ENCODE measurements at places on chromosomes 6 and 20.

DNA sequence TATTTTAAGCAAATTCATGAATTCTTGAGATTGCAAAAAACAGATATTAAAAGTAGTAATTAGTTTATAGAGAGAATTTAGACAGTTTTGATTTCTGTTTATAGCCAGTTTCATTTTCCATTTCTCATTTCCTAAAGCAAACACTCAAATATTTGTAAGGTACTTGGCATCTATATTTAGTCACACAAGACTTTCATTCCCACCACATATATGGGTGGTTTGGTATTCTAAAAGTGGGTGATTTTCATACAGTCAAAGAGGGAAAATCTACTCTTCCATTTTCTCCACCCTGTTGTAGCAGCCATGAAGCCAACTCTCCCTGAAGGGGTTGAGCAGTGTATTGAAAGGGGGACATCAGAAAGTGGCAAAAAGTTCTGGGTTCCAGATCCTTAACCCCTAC lies 181.1 kb upstream of the SUPT3H start:
- no peak for DNase-seq

GRCh38 chr6:57265755-57266221 lies 43.7 kb upstream of the RAB23 start:
- no peak for DNase-seq

DNA sequence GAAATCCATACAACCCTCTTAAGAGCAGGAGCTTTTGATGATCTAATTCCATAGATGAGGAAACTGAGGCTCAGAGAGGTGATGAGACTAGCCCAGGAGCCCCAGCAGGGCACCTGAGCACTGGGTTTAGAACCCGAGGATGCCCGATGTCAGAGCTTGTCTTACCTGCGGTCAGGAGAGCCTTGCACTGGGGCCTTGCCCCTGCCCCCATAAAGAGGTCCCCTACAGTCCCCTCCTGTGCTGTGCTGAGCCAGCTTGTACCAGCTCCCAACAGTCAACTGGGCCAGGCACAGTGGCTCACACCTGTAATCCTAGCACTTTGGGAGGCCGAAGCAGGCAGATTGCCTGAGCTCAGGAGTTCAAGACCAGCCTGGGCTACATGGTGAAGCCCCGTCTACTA lies 58.6 kb downstream of the RIPOR3 start:
- DNase-seq = no peak

DNA sequence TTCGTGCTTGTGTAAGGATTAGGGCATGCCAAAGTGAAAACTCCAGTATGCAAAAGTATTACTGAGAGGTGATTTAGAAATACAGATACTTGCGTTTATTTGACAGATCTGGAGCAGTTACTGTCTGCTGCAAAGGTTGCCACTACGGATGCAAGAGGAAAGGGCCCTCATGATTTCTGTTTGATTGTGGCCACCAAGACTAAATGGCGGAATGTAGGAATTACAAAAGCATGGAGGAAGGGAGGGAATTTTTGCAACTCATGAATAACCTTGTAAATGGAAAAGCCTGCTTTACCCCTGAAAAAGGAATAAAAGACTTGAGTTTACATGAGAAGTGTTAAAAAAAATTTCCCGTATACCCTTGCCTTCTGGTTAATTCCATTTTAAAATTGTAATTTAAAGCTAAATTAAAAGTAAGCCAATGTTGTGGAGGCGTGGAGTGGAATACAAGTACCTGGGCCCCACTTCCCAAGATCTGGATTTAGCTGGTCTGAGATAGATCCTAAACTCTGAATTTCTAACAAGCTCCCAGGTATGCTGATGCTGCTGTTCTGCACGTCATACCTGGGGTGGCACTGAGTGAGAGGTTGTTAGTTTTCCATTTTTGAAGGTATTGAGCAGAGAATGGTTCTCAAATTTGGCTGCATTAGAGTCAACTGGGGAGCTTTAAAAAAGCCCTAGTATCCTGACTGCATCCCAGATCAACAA lies 56.6 kb upstream of the NKX2-2 start:
- no peak for DNase-seq

DNA sequence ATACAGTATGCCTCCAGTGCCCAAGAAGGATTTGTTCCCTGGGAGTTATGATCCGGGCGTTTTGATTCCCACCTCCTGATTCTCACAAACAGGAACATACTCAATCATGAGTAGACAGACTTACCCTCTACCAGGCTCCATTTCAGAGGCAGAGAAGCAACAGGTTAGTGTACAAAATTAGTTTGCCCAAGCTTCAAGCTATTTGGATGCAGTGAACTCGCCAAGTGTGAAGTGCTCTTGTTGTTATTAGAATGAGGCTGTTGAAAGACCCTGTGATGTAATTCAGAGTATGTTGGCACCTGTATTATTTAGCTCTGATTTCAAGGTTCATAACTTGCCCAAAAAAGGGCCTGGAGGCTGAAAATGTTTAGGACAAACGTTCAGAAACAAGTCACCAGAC lies 247.0 kb downstream of the PHACTR1 start:
- no peak for DNase-seq

GRCh38 chr6:148225871-148226270 lies 116.8 kb upstream of the SASH1 start:
- no peak for DNase-seq

- no peak for DNase-seq
Observed at GRCh38 chr6:119148098-119148824, 69.8 kb upstream of the FAM184A start.

DNA sequence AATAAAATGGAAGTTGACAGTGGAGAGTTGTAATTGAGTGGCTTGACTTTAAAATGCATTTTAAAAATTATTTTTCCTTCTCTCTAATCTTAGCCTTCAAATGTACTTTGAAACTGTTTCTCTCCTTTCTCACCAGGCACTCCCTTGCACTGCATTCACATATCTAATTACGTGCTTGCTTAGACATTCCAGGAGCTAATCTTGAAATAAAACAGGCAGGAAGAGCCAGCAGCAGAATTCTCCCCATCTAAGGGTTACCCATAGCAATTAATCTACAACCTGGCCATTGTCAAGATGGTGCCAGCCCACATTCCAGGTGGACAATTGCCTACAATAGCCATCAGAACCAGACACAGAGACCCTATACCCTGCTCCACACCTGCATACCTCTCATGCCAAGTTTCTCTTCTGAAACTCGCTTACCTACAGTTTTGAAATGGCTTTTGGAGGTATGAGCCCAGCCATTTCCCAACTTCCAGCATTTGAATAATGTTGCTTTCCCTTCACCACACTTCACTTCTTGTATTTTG lies 167.6 kb upstream of the GJE1 start:
- no peak for DNase-seq

DNA sequence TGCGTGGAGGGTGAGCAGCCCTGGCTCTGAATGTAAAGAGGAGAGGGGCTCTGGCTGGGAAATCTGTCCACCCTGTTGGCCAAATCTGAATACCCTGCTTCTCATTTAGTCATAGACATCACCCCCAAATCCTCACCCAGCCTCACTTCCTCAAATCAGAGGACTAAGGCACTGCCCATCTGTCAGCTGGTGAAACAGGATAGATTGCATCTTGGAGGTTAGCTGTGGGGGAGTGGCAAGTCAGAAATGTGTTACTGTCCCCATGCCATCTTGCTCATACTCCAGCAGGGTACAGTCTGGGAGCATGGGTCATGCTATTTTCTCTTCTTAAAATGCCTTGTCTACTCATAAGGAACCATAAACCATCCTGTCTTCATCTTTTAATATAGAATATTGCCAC lies 9.5 kb upstream of the DTNBP1 start:
- no peak for DNase-seq

- no peak for DNase-seq
Observed at GRCh38 chr6:37487591-37488380, 11.9 kb downstream of the CCDC167 start.

- no peak for DNase-seq
Observed at GRCh38 chr6:151452750-151453427, 963 bp upstream of the RMND1 start.

DNA sequence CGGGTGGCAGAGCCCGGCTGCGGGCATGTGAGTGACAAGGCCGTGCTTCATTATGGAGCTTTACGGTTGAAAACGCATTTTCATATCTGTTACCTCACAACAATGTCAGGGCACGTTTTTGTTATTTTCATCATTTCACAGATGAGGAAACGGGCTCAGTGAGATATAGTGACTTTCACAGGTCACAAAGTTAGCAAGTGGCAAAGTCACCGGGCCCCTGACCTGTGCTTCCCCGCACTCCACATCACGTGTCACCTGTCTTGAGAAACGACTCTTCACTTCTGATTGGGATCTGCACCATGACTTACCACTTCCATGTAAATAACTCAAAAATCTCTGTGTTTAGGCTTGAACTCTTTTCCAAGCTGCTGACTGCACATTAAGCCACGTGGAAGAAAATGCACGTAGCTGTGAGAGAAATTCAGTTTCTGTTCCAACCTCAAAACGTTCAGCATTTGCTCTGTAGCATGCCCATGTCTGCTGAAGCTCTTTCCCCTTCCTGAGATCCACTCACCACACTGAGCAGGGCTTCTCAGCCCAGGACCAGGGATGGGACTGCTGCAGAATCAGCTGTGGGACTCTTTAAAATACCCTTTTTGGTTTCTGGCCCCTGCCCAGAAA lies 107.2 kb downstream of the ARMC2 start:
- DNase-seq = no peak

GRCh38 chr20:24382331-24382730 lies 87.1 kb upstream of the SYNDIG1 start:
- DNase-seq = no peak

DNA sequence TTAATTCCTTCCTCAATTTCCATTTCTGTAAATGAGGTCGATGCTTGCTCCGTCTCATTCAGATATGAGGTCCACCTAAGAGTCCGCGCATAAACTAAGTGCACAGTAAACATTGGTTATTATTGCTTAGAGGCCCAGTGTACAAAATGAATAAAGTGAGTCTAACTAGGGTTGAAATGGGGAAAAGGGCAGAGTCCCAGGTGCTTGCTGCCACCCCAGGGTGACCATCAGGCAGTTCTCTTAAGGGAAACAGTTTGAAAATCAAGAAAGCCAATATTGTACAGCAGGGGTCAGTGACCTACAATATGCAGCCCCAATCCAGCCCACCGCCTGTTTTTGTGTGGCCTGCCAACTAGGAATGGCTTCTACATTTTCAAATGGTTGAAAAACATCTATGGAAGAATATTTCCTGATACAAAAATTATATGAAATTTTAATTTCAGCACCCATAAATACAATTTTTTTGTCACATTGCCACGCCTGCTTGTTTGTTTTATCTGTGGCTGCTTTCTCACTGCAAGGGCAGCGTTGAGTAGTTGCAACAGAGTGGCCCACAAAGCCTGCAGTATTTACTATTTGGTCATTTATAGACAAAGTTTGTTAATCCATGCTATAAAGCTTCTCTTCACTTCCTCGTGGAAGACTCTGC lies 43.3 kb downstream of the SLC13A3 start:
- DNase-seq = no peak

DNA sequence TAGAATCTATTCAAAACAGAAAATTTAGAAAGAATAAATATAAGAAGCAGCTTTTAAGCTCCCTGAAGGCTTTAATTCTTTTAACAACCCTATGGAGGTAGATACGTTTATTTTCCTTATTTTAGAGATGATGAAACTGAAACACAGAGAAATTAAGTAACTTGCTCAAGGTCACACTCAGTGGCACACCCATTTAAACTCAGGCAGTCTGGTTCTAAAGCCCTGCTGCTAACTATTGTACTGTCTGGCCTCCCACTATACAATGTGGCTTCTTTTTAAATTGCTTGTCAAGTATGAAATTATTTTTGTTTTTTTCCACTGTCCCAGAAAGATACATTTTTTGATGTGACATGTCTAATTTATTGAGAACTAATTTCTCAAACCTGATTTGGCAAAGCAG lies 55.7 kb downstream of the FAM217A start:
- DNase-seq = no peak

DNA sequence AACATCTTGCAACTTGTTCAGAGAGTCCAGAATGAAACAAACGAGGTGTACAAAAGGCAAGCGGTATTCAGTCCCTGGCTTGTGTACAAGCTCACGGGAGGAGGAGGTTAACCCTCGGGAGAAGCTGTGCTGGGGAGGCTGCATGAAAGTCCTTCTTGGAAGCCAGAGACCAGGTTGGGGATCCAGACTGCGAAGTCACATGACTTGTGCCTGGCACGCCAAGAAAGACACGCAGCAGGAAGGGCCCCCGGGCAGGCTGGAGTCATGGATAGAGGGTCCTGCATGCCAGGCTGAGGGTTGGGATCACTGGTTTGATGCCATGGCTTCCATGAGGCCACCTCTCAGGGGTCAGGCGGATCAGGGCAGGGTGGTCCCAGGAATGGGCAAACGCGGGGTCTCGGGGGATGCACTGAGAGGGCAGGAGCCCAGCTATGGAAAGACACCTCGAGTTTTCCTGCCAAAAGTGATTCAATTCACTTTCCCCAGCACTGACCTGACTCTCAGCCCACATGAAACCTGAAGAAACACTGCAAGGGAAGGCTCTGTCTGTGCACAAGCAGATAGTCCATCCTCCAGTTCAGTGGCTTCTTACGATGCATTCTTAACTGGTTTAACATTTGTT lies 79.4 kb downstream of the DLL1 start:
- DNase-seq = no peak

- no peak for DNase-seq
Observed at GRCh38 chr6:83633149-83633548, 75.8 kb downstream of the SNAP91 start.

- DNase-seq = no peak
Observed at GRCh38 chr6:153960281-153960680, 78.8 kb upstream of the OPRM1 start.

GRCh38 chr20:32560989-32561830 lies 23.9 kb downstream of the NOL4L start:
- DNase-seq = no peak

GRCh38 chr6:13071550-13072345 lies 256.6 kb downstream of the TBC1D7 start:
- DNase-seq = no peak

GRCh38 chr6:41730531-41731436 lies 4.6 kb downstream of the TFEB start:
- DNase-seq = no peak

DNA sequence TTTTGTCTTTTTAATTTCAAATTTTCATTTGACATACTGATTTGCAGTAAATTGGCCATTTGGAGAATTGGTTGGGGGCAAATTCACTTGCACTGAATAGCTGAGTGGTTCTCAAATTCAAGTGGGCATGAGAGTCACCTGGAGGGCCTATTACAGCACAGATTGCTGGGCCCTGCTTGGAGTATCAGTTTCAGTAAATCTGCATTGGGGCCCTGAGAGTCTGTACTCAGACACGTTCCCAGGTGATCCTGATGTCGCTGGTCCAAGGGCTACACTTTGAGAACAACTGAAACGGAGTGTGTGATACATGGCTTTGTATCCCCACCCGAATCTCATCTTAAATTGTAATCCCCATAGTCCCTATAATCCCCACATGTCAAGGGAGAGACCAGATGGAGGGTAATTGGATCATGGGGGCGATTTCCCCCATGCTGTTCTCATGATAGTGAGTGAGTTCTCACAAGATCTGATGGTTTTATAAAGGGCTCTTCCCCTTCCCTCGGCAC lies 115.9 kb downstream of the KLHL32 start:
- DNase-seq = no peak

Data from T-helper 1 cell (primary cell).